ENCODE measurements at places on chromosomes 6 and 20.

- no peak for DNase-seq
Observed at GRCh38 chr20:46317685-46318177, 9.4 kb upstream of the CDH22 start.

- DNase-seq: no peak
Observed at GRCh38 chr6:34667481-34668238, 28.9 kb downstream of the ILRUN start.

- no peak for DNase-seq
Observed at GRCh38 chr6:11486051-11486450, 51.5 kb upstream of the TMEM170B start.

GRCh38 chr6:113120224-113120581 is 736.9 kb upstream of the MARCKS start:
- no peak for DNase-seq

DNA sequence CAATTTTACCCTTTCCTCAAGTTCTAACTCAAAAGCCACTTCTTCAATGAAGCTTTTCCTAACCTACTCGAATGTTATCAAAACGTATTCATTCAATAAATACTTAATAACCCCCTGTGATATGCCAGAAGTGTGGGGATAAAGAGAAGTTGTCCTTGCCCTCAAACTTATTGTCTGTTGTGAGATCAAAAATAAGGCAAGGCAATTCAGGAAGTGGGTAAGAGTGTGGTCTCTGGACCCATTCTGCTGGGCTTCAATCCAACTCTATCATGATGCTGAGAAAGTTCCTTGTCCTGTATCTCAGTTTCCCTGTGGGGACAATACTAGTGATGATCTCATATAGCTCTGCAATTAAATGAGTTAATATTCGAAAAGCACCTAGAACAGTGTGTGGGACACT is 92.8 kb downstream of the PRDM1 start:
- no peak for DNase-seq

- DNase-seq: no peak
Observed at GRCh38 chr6:42368181-42368580, 83.5 kb downstream of the TRERF1 start.

DNA sequence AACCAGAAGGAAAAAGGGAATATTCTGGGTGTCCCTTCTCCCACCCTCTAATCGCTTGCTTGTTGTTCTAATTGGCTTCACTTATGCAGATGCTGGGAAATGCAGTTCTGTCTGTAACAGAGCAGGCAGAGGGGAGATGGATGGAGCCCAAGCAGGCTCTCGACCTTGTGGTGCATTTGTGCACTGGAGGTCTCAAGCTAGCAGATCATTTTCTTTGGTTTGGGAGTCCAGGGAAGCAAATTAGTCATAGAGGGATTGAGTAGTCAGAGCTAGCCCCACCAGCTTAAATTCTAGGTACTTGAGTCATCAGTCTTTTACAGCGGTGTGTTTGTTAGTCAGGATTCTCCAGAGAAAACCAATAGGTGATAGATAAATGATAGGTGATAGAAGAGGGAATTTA is 234.7 kb upstream of the ECI2 start:
- DNase-seq: peak; percentile 45

DNA sequence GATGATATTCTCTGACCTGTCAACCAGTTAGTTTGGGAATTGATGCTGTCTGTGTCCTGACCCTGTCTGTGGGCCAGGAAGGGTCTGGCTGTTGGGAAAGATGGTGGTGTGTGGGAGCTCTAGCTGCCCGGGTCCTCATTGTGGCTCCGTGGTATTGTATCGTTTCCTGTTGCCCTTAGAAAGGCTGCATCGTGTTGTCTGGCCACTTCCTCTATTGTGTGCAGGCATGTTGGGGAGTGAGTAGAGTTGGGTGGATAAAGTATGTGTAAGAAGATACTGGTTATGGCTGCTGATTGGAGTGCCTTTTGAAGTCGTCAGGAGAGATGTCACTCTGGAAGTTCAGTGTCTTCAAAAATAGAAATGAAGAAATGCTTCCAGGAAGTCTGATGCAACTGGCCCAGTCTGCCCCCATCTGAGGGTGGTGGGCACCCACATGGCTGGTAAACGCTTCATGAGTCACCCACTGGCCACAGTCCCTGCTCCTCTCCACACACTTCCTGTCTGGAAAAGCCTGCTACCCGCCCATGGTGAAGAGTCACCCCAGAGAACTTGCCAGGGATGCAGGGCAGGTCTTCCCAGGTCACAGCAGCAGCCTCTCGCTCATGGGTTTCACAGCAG is 27.9 kb downstream of the PPARD start:
- DNase-seq: peak; percentile 35

GRCh38 chr20:44028868-44029847 is 114.5 kb downstream of the TOX2 start:
- DNase-seq: no peak

- DNase-seq: peak; percentile 40
Observed at GRCh38 chr6:149235130-149235561, 82.4 kb upstream of the TAB2 start.

DNA sequence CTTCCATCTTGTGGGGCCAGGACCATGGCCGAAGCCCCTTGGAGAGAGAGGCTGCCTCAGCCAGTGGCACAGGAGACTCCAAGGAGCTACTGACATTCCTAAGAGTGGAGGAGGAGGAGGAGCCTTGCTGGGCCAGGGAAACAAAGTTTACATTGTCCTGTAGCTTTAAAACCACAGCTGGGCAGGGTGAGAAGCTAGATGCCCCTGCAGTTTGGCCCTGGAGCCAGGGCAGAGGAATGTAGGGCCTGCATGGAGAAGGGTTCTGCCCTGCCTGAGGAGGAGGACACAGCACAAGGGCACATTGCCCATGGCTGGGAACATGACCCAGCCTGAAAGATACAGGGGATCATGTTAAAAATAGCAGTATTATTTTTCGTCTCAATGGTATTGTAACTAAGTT is 37.4 kb downstream of the PLCG1 start:
- DNase-seq: no peak

GRCh38 chr6:6709106-6709505 is 120.6 kb downstream of the LY86 start:
- DNase-seq: no peak

DNA sequence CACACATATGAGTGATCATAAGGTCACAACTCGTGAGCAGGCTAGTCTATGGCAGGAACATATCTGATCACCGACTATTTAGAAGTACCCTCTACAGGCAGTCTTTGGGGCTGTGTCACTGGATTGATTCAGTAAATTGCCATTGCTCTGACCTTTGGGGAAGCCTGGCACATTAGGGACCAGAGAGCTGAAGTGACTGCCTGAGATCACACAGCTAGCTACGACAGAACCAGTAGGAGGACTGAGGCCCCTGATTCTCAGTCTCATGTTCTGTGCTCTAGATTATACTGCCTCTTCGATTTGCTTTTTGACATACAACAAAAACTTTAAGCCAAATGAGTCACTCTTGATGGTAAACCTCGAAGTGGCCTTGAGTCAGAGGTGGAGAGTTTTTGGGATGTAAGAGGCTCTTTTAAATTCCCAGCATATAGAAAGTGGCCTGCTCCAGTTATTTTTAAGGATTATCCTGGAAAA is 247.5 kb upstream of the SUPT3H start:
- no peak for DNase-seq

DNA sequence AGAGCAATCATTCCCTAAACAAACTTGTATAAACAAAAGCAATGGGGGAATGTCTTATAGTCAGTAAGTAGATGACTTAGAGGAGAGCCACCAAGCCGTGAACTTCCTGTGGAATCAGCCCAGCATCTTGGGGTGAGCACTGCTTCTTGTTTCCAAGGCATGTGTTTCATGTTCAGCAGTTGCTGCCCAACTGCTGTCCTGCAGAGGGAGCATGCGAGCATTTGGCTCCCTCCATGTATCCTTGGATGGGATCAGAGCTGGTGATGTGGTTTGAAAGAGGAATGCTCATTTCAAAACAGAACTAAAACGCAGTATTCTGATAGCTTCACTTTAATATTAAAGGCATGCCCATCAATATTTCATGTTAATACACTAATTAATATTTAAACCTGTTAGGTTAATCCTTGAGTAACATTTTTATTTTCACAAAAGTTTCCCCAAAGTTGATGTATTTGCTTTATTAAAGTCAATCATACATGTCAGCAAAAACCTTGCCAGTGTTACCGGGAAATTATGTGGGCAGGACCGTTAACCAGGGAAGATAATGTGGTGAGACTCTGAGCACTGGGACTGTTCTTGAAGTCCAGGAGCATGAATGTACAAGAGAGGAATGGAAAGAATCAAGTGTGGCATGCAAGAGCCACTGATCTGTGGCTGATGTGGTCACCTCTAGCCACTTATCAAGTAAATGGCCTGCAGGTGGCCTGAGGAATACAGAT is 172.1 kb upstream of the GGTLC1 start:
- peak; percentile 61 for DNase-seq
